Thyroid gland (tissue), 4 donors: ENCODE measurements at places on chromosomes 13 and 19. TPM values are rescaled to one million over a fixed set of nuclear protein-coding genes. Genes with fewer than 3 reads are reported as not detected.

DNA sequence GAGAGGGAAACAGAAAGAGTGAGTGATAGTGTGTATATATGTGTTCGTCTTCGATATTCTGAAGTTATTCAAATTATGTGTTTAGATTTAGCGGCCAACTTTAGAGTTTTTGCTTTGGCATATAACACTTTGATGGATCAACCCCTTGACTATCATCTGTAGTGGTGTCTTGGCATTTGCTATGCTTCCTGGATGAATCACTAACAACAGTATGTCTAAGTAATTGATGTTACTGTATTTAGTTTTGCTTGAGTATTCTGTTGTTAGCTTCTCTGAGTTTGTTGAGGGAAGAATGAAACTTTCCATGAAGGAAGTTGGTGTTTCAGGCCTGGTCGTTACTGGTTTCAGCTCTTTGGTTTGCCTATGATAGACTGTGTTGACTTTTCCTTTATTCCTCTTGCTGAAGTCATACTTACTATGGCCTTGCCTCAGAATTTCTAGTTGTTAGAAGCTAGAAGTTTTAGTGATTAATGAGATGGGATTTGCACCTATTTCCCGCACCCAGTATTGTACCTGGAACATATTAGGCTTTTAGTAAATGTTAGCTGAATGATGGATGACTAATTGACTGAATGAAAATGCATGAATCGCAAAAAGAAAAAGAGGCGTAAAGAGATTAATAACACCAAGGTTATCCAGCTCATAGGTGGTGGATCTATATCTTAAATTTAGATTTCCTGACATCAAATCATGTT is 20.7 kb downstream of the NDFIP2 start:
- H3K36me3 ChIP-seq, result no peaks in the 10 kb centered on the region
- H3K4me3 ChIP-seq, result no peak overlapping the region
- H3K4me1 ChIP-seq, result no peaks in the 10 kb centered on the region
- DNase-seq, result no peak
- no peak overlapping the region for H3K27ac ChIP-seq

GRCh38 chr13:28622286-28622685 is 36.6 kb upstream of the POMP start:
- no peak overlapping the region for H3K27ac ChIP-seq
- no peaks in the 10 kb centered on the region for H3K36me3 ChIP-seq
- H3K27me3 ChIP-seq, result no peaks in the 10 kb centered on the region
- peaks cover 6% of the 10 kb centered on the region for H3K4me1 ChIP-seq
- no peak for DNase-seq

DNA sequence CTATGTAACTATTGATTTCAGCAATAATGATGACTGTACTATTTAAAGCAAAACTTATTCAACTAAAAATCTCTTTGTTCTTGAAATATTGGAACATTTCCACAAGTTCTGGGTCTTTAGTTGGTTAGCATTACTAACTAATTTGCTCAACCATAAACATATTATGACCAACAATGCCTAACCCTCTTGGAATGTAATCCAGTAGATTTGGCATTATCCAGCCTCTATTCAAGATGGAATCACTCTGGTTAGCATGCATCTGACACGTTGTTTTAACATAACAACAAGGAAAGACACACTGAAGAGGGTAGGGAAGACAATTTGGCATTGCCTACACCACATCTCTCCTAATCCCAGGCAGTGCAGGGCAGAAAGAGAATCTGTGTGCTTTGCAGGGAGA is 941.3 kb upstream of the PCDH20 start:
- H3K27ac ChIP-seq, result no peak overlapping the region
- DNase-seq, result no peak
- no peaks in the 10 kb centered on the region for H3K36me3 ChIP-seq
- H3K27me3 ChIP-seq, result no peaks in the 10 kb centered on the region
- no peak overlapping the region for H3K4me3 ChIP-seq

- no peaks in the 10 kb centered on the region for H3K27me3 ChIP-seq
- H3K4me3 ChIP-seq, result no peak overlapping the region
- no peak overlapping the region for H3K27ac ChIP-seq
- DNase-seq, result no peak
Observed at GRCh38 chr19:50272263-50272897, 56.8 kb downstream of the KCNC3 start.

GRCh38 chr19:16589917-16590316 is 17.7 kb upstream of the SLC35E1 start:
- no peaks in the 10 kb centered on the region for H3K36me3 ChIP-seq
- no peak overlapping the region for H3K4me3 ChIP-seq
- peak; percentile 73 for DNase-seq
- peaks cover 42% of the 10 kb centered on the region for H3K4me1 ChIP-seq

DNA sequence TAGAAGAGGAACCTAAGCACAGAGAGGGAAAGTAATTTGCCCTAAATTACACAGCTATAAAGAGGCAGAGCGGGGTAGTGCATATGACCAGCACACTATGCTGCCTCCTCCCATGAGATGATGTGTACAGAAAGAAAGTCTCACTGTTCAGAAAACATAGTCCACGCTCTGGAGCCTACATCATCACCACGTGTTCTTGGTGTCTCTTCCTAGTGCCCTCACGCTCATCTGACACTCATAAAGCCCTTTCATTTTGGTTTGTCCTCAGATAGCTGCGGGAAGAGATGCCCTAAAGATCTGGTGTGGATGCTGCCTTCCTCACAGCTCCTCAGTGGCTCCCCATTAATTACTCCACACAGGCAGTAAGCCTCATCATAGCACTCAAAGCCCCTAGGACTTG is 27.4 kb upstream of the SIAH3 start:
- H3K4me3 ChIP-seq, result no peak overlapping the region
- no peak for DNase-seq
- no peaks in the 10 kb centered on the region for H3K27me3 ChIP-seq
- H3K36me3 ChIP-seq, result no peaks in the 10 kb centered on the region
- H3K4me1 ChIP-seq, result no peaks in the 10 kb centered on the region
- no peak overlapping the region for H3K27ac ChIP-seq

- no peaks in the 10 kb centered on the region for H3K27me3 ChIP-seq
- no peak overlapping the region for H3K4me3 ChIP-seq
- peak overlapping the region; percentile 62 for H3K27ac ChIP-seq
Observed at GRCh38 chr13:99031832-99032231, 54.0 kb upstream of the DOCK9 start.

VSIG10L gene
- total RNA-seq, result 0.21 TPM

FRY gene
- 50.4 TPM for total RNA-seq
